ENCODE measurements at places on chromosomes 3 and 15.

DNA sequence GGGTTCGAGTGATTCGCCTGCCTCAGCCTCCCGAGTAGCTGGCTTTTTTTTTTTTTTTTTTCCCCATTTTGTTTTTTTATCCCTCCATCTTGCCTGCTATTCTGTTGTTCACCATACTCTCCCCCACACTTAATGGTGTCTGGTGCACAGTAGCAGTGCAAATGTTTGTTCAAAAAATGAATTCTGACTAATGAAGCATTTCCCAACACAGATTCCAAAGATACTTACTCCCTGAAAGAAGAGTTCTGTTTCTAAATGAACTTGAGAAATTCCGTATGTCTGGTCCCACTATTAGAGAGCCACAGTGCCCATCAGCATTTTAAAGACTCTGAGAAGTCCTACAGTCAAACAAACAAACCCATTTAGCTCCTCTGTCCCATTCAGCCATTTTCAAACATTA, 9.5 kb downstream of the EDEM1 start:
- DNase-seq = no peak

GRCh38 chr15:62390791-62391640, 225.9 kb upstream of the C2CD4B start:
- peak; percentile 18 for DNase-seq

GRCh38 chr3:27880969-27881892, 159.1 kb upstream of the EOMES start:
- DNase-seq = no peak

- peak; percentile 63 for DNase-seq
Observed at GRCh38 chr15:60179786-60180391, 175.8 kb downstream of the FOXB1 start.

DNA sequence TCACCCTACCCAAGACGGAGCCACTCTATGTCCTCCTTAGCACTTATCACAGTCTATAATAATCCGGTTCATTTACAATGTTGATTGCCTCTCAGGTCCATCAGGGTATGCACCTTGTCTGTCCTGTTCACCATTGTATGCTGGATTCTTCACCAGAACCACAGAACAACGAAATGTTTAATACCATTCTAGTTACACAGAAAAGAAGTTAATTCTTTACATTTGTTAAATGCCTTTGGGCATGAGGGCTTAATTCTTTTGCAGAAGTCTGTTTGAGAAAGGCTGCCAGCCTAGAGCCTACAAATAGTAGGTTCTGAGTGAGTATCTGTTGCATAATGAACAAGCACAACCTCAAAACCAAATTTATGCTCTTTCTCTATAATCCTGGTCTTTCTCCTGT, 22.6 kb downstream of the TTC23 start:
- DNase-seq = no peak

- DNase-seq = peak; percentile 35
Observed at GRCh38 chr3:57803647-57804081, 47.6 kb downstream of the SLMAP start.

DNA sequence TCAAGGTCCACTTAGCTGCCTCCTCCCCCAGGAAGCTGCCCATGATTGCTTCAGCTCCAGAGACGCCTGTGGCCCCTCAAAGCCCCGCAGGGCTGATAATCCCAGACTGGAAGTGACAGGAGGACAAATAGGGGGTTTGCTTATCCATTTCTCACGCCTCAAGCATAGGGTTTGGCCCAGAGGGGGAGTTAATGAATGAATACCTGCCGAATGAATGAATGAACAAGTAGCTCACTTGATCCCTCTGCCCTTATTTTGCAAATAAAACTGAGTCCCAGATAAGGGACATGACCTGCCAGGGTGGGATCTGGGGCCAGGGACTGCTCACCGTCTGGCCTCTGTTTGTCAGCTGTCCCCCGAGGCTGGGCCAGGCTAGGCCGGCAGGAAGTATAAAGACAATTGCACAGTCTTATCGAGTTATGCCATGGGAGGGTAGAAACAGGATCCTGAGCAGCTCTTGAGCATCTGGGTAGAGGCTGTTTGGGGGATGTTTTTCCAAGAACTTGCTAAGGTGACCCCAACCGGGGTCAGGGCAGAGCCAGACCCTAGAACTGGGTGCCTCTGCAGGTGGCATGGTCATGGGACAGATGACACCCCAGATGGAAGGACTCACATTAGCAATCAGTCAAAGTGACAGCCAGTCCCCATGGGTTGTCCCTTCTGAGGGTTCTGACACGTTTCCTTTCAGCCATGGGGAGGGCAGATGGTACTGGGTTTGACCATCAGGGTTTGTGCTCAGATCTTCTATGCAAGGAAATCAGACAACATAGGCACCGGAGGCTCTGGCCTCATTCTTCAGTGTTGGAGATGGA, 45.0 kb downstream of the IQSEC1 start:
- DNase-seq = no peak

DNA sequence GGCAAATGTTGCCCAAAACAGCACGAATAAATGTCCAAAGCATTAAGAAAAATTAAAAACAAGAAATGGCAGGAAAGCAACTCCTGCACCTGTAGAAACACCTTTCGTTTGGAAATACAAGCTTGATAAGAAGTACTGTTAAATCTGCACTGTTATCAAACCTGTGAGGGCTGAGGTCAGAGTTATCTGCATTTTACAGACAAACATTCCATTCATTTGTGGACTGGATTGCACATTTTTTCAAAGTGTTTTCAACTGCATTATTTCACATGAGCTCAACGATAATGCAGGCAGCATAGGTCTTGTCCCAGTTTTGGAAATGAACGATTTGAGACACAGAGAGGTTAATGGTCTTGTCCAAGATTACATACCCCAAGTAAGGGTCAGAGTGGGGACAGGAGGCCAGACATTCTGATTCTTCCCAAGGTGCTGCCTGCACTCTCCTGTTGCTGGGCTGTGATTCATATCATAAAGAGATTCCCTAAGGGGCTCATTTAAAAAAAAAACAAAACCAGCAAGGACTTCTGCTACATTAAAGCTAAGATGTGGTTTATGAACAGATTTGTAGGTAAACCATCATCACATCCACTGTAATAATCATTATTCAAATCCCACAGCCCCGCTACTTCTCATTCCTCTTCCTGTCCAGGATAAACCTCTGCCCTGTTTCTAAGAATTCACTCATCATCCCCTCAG, 13.0 kb downstream of the GUCA1C start:
- DNase-seq = no peak

DNA sequence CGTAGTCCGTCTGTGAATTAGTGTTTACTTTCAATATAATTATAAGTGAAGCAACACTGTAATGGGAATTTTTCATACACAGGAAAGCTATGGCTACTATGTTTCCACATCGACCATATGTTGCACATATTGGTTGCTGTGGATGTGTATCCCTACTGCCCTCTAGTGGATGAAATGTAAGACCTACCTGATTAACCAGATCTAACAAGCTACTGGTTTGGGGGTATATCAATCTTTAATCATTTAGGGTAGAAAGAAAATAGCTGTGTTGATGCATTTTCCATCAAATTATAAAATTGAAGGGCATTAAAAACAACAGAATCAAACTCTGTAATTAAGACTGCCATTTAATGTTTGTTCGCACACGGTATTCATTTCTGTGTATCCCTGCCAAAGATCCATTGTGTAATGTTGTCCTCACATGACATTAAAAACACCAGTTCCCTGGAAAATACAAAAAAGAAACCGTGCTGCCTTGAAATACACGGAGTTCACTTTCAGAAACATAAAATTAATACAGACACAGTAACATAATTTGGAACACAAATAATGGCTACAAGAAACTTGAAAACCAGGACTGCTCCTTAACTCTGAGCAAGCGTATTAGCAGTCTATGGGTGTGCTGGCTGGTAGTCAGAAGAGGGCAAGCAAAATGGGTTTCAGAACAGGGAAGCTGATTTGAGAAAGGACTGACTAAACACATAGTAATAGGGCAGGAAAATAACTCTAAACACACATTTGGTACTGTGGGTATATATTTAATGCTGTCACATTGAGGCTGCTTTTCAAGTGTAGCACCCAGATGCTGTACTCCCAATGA, 125.1 kb downstream of the TIGIT start:
- DNase-seq = peak; percentile 87

DNA sequence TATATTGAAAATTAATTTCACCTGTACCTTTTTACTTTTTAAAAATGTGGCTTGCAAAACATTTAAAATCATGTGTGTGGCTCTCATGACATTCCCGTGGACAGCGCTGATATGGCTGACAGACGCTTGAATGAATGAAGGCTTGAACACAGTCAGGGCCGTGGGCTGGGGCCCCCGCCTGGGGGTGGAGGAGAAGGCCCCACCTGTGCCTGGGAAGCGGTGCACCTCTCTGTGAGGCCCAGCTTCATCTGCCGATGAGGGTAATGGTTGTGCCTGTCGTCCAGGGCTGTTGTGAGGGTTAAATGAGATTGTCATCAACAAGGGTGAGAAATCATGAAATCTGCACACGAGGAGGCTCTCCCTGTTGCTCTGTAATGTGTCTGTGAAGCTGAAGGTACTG, 85.9 kb upstream of the PRR23E start:
- DNase-seq = no peak

- DNase-seq = no peak
Observed at GRCh38 chr3:106263011-106263410, 394.2 kb upstream of the CBLB start.

DNA sequence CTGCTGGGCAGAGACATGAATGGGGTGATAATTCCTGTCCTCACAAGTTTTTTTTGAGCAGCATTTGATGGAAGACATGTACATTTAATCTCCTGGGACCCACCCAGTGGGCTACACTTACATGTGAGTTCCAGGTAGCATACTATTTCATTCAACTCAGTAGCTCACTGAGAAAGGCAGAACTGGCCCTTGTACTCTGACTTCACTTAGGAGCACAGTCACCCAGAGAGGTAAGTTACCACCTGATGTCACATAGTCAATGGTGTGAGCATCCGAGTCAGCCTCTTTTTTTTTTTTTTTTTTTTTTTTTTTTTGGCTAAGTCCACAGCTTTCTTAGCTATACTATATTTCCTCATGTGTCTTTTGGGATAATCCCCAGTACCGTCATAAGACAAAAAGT, 32.7 kb upstream of the MCTP2 start:
- DNase-seq = no peak

DNA sequence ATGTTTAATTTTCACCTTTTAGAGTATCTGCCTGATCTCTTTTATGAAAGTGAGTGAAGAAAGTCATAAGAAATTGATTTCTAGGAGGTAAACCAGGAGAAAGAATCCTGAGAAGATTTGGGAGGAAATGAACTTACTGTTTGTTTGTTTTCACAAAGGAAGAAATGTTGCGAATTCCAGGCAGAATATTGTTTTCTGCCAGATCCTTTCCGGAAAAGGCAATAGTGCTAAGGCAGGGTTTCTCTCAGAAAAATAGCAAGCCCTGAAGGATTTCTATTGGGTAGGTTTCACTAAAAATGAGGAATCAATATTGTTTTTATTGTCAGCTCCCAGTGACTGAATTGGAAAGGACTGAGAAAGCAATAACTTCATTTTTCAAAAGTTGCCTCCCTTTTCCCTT, 85.7 kb upstream of the TGFBR2 start:
- no peak for DNase-seq

GRCh38 chr3:58285334-58285733, 20.7 kb upstream of the RPP14 start:
- no peak for DNase-seq

- DNase-seq = no peak
Observed at GRCh38 chr15:27828746-27829145, 270.4 kb downstream of the OCA2 start.

DNA sequence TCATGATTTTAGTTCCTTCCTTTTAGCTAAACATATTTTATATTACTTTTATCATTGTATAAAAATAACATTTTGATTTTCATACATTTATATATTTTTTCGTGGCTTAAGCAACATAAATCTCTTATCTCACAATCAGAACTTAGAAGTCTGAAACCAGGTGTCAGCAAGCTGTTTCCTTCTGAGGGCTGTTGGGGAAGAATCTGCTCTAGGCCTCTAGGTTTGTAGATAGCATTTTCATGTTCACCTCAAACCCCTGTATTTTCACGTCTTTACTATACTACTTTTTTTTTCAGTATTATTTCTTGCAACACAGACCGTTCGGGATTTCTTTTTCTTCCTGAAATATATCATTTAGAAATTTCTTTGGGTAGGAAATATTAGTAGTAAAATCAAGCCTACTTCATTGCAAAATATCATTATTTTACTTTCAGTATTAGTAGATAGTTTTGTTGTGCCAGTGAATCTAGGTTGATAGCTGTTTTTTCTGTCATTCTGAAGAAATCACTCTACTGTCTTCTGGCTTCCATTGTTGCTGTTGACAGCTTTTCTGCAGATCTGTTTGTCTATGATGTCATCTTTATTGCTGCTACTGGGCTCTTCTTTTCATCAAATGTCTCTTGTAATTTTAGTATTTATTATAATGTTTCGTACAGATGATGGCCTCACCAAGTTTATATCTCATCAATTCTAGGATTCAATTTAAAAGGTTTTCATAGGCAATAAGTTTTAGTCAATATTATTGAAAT, 756.3 kb downstream of the VGLL3 start:
- DNase-seq = no peak

GRCh38 chr3:125462722-125463299, 57.2 kb downstream of the SNX4 start:
- no peak for DNase-seq

DNA sequence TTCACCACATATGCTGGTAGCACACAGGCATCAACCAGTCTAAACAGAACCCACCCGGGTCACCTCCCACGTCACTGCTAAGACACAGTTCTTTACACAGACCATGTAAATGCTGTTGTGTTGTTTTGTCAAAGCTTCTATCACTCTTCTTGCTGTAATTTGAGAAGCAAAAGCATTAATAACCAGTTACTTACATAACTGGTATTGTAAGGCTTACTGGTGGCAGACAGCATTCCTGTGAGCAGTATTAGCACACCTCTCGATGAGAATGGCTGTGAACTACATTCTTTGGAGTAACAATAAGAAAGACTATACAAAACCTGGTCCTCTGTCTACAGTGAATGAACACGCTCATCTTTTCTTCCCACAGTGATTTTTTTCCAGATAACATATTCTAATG, 479.2 kb downstream of the LPP start:
- no peak for DNase-seq

- DNase-seq = no peak
Observed at GRCh38 chr3:31064021-31064420, 169.6 kb upstream of the GADL1 start.

DNA sequence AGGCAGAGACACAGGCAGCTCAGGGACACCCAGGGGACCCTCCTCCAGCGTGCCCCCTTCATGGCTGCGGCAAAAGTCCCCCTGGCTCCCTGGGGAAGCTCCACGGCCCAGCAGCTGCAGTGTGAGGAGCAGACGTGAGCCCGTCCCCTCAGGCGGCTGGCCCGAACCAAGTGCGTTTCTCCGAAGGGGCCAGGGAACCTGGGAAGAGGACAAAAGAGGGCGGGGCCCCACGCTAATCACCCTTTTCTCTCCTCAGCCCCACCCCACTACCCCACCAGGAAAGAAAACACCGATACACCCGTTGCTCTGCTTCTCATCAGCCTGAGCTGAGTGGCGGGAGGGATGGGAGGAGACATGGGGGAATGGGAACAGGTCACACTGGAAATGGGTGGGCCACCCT, at the start of gene MUC4:
TSS of gene MUC4 (minus strand) at position 174 of the 400 bp plus-strand sequence. CDS start at position 62, 112 bp downstream.
- no peak for DNase-seq

GRCh38 chr15:77083381-77084160, 12.7 kb upstream of the TSPAN3 start:
- peak; percentile 51 for DNase-seq

Measured in suppressor macrophage treated with lipopolysaccharide for 4 hours (primary cell).